DMS 273 treated with DMSO at 0.1 percent for 48 hours (cell line): ENCODE measurements at places on chromosomes 7 and 10.
A peak's percentile ranks its signal among the peaks of the same experiment; 100 is the strongest.

- DNase-seq = no peak
Observed at GRCh38 chr7:111756687-111757178, 194.4 kb upstream of the IMMP2L start.

GRCh38 chr7:79132844-79133451 lies 320.5 kb downstream of the MAGI2 start:
- DNase-seq = no peak

DNA sequence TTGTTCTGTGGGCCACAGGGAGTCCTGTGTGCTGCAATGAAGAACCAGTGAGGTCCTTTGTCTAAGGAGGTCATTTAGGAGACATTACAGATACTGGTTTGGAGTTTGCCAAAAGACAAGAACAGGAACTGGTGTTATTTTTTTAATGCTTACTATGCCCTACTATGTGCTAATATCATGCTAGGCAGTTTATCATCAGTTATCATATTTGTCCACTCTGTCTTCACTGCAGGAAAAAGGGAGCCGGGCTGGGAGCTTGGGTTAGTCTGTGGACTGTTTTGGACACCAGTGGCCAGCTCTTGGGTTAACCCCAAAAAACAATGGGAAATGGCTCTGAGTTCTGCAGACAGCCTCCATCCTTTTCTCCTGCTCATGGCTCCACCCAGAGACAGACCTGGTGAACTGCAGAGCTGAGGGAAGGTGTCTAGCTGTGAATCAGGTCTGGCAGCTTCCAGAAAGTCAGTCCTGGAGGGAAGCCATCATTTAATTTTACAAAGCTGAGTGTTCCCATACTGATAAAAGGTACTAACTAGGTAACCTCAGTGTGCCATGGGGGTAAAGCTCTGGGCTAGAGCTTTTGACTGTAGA lies 101.2 kb upstream of the ZNF746 start:
- no peak for DNase-seq

DNA sequence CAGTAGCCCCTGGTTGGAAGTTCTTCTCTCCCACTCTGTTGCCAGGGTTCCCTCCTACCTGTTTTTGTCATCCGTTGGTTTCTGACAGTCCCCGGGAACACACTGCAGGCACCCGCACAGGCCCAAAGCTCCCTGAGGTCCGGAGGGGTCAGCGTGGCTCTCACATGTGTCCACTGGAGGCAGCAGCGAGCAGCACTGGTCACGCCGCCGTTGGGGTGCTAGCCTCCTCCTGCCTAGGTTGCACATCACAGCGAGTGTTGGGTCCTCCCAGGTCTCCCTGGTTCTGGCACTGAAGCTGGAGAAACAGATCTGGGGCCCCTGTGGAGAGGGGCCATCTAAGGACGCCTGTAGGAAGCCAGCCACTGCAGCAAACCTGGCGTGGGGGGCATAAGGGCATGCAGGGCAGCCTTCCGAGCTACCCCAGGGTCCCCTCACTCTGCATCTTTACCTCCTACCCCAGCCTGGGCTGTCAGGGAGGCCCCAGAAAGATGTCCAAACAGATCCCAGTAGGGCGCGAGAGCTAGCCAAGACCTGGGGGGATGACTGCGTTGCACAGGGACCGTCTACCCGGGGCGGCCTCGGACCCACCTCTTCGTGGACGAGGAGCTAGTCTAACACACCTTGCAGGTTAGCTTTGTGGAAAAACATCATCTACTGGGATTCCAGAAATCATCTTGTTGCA lies 28.9 kb downstream of the LRRC27 start:
- DNase-seq = no peak

DNA sequence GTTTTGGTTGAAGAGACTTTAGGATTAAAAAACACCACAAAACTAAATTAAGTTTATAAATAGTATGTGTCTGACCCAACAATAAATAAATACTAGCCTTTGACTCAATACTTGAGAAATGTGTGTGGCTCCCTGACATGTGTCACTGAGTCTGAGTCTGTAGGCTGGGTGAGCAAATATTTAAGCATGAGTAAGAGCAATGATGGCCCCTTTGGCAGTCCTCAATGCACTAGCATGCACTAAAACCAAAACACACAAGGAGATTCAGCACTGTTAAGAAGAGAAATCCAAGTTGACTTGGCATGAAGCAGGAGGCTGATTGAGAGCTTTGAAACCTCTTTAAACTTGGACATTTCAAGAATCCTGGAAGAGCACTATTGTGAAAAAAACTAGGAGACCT lies 37.1 kb downstream of the CCDC71L start:
- no peak for DNase-seq

- no peak for DNase-seq
Observed at GRCh38 chr10:85648279-85648754, 718.3 kb downstream of the GRID1 start.

GRCh38 chr7:17105701-17106100 lies 192.8 kb upstream of the AHR start:
- DNase-seq = no peak

- no peak for DNase-seq
Observed at GRCh38 chr7:128842674-128843641, 12.8 kb downstream of the FLNC start.

- DNase-seq = no peak
Observed at GRCh38 chr10:106582291-106582690, 582.2 kb downstream of the SORCS1 start.

GRCh38 chr7:36986511-36986933 lies 262.2 kb upstream of the AOAH start:
- peak; percentile 90 for DNase-seq

DNA sequence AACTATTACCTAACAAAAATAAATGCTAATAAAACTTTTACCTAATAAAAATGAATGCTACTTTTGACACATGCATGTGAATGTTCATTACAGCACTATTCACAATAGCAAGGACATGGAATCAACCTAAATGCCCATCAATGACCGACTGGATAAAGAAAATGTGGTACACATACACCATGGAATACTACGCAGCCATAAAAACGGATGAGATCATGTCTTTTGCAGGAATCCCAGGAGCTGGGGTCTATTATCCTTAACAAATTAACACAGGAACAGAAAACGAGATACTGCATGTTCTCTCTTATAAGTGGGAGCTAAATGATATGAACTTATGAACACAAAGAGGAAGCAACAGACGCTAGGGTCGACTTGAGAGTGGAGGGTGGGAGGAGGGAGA lies 88.1 kb upstream of the FAM204A start:
- DNase-seq = no peak

- no peak for DNase-seq
Observed at GRCh38 chr10:109912335-109913281, 10.7 kb downstream of the XPNPEP1 start.

DNA sequence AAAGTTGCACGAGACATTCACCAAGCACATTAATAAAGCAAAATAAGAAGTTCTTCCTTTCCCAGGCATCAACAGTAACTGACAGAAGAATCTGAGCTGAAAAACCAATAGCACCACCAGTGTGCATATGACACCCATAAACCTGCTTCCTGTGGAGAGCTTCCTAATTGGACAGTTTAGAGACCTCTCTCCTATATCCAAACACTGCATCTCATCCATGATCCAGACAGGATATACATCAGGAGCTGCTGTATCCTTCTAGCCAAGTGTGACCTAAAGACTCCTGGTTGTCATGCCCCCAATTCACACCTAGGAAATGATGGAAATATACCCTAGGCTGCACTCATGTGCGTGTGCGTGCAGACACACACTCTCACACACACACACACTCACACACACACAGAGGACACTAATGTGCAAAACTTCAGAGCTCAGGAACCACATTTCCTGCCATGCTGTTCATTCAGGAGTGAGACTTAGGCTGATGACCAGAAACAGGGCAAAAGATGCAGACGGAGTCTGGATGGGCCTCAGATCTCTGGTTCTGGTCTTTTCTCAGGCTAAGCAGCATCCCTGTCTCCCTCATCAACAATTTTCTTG lies 58.0 kb downstream of the MAP3K8 start:
- DNase-seq = no peak

DNA sequence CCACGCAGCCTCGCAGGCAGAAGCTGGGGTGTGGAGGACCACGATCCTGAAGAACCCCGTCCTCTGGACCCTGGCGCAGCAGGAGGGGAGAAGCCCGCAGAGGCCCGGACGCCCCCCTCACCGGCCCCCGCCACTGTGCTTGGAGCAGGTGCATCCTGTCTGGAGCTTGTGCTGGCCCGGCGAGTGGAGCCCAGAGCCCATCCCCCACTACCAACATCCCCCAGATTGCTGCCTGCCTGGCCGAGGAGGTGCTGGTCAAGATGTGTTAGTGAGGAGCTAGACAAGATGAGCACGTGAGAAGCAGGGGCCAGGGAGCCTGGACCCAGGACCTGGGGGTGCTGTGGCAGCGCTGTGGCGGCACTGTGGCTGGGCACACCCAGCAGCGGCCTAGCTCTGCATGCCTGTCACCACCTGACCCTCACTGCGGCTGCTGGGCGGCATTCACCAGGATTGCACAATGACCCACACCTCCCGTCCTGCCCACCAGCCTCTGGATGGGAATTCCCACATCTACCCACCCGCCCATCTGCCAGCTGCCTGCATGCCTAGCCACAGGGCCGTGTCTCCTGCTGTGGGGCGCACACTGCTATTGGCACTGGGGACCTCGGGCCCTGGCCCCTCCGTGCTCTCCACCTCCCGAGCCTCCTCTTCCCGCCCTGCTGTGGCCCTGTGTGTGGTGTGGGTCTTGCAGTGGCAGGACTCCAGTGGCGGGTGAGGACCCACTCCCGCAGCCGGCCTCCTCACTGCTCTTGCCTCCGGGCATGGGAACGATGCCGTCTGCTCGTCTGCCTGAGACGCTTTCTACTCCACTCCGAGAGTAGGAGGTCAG lies 11.8 kb downstream of the GPR146 start:
- DNase-seq = no peak

- DNase-seq = no peak
Observed at GRCh38 chr7:4830176-4830575, 31.7 kb downstream of the PAPOLB start.

DNA sequence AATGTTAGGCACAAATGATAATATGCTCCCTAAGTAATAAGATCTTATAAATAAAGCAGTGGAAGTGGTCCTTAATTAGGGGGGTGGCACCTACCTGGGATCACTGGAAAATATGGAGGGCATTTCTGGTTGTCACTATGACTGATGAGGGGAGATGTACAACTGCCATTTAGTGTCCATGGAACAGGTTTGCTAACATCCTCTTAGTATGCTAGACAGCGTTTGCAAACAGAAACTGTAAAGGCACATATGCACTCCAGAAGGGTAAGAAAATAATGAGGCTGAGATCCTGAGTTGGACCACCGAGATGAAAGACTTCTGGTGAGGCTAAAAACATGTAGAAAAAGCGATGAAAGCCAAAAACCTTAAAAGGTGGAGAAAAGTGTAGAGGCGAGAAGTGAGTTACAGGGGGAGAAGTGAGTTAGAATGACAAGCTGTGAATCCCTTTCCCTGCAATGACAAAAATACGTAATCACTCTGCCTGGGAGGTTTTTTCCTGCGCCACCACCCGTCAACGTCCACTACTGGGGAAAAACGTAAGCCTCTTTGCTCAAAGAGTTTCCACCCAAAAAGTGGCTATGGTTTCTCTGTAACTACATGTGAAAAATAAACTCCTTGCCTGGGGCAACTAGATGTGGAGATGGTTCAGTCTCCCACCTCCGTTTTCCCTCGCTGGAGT lies 767 bp downstream of the KRIT1 start:
- DNase-seq = peak; percentile 15

DNA sequence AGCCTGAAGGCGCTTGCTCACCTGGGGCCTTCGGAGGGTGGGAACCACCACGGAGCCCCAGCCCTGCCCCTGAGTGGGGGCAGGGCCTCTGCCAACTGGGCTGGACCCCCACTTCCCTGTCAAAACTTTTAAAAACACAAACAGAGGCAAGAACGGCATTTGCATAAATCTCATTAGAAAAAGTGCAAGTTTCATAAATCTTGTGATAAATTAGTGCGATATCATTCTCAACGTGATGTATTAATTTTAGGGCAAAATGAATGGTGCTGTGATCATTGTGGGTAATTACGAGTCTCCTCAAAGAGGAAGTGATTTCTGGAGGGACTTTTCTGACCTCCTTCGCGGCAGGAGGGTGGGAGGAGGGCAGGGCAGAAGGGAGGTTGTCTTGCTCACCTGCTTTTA lies 98.3 kb downstream of the CDH23 start:
- no peak for DNase-seq

DNA sequence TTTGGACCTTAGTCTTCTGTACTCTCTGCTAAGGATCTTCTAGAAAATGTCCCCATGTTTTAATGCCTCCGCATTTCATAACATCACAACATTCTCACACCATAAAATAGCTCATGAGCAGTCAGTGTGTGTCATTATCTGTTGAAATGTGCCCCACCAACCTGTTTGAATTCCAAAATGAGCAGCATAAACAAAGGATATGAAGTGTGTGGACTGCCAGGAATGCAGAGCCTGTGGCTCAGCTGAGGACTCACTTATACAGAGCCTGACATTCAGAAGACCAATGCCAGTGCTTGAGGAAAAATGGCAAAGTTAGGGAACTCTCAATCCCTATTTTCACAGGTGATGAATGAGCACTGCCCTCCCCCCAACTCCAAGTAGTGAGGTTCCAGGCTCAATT lies 621.4 kb downstream of the POM121L12 start:
- DNase-seq = no peak

DNA sequence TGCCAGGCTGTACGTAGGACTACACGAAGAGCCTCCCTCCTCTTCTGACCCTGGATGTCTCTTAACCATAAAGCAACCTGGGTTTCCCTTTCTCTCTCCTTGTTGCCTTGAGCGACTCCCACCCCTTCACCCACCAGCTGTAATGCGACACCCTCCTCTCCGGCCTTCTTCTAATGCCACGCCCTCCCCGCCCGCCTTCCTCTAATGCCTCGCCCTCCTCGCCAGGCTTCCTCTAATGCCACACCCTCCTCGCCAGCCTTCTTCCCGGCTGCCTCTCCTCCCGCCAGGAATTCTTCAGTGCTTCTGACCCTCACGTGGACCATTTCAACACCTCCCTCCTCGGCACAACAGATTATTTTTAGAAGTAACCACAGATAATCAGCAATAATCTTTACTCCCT lies 348.5 kb upstream of the SHH start:
- no peak for DNase-seq

- no peak for DNase-seq
Observed at GRCh38 chr10:43224321-43224720, 42.5 kb downstream of the RASGEF1A start.

DNA sequence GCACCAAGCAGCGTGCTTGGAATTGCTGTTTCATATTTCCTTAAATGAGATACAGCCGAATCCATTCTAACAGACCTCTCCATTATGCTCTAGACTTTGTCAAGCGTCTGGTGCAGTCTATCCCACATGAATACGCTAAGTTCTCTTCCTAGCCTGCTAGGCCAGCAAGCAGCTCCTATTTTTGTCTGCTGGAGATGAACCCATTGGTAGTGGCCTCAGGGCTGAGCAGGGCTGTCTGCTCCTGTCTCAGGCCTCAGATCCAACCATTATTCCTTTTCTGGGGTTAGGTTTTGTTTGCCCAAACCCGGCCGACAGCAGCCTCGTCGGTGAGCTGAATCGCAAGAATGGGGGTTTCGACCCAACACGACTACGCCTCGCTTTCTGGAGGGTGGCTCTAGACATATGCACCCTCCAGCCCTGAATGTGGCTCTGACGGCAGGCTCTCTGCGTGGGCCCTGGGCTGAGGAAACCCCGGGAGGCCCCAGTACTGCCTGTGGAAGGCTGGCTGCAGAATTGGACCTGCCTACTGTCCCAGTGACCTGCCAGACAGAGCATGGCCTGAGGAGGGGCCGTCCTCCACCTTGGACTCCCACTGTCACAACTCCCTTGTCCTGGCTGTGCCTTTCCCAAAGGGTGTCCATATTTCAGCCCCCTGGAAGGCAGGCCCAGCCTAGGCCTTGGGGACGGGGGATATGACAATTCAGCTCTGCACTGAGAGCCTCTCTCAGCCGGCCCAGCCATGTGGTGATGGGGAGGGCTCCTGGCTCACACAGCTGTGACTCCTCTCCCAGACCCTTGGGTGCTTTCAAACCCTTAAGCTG lies 267.9 kb upstream of the TCERG1L start:
- DNase-seq = no peak
